ENCODE measurements at places on chromosomes 13 and 19.

- DNase-seq: no peak
These were observed 106.2 kb downstream of the VWA8 start for GRCh38 chr13:41854758-41855157.

DNA sequence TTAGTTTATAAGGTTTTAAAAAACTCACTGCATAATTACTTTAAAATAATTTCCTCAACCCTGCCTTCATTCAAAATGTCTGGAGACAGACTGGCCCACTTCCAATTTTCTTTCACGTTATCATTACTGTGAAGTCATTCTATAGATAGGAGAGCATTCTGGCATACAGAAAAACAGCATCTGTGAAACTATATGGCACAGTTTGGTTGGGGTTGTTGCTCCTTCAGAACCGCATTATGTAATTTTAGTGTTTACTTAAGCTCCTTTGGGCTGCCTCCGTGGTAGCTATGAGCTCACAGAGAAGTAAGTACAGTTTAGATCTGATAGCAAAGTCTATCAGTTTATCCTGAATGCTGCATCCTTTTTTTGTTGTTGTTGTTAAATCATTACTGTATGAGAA, 104.3 kb downstream of the KCNRG start:
- DNase-seq: no peak

GRCh38 chr19:34851277-34851804, 75.4 kb upstream of the ZNF30 start:
- no peak for DNase-seq

- DNase-seq: no peak
These were observed 83.8 kb upstream of the WASF3 start for GRCh38 chr13:26473571-26474230.

DNA sequence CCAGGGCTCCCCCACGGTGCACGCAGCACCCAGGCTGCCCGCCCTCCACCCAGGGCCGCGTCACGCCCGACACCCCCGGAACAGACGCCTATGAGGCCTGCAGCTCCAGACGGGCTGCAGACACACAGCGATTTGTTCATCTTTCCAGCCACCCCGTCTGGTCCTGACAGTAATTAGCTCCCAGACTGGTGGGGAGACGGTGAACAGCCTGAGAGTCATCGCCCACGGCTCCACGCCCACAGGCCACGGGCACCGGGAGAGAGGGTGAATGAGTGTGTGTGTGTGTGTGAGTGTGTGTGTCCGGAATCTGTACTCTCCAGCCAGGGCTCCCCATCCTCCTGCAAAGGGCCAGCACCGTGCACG, 18.1 kb downstream of the GADD45B start:
- DNase-seq: peak; percentile 82

DNA sequence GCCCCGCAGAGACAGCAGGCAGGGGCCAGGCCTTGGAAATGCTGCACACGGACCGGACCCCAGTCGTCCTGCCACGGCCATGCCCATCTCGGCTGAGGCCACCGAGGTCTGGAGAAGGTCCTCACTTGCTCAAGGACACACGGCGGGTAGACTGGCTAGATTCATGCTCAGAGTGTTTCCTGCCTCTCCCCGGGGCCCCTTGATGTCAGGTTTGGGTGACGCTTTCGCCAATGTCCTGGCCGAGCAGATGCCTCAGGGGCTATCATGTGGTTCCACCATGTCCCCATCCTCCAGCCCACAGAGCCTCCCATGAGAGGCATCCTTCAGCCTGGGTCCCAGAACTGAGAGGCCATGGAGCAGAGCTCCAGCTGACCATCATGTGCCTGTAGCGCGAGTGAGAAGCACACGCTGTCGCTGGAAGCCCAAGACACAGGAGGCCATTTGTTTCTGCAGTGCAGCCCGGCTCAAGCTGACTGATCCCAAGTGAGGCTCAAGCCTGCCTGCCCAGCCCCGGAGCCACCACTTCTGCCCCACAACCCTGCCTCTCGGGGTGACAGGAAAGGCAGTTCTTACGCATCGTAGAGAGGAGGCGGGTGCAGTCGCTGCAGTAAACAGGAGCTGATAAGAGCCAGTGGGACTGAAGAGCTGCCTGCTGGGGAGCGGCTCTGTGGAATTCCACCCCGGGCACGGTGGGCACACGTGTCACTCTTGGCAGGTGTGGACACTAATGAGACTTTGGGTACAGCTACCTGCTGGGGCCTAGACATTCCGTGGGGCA, 53.9 kb upstream of the GAS6 start:
- DNase-seq: no peak

GRCh38 chr19:49692147-49692506, 1.2 kb downstream of the CPT1C start:
- DNase-seq: no peak

All from A172 (cell line).